ENCODE measurements at places on chromosomes 3 and 15.

- DNase-seq = no peak
Measured at GRCh38 chr15:54580643-54581042, 602.4 kb downstream of the UNC13C start.

GRCh38 chr15:50267577-50267976 is 2.1 kb upstream of the HDC start:
- DNase-seq = no peak

DNA sequence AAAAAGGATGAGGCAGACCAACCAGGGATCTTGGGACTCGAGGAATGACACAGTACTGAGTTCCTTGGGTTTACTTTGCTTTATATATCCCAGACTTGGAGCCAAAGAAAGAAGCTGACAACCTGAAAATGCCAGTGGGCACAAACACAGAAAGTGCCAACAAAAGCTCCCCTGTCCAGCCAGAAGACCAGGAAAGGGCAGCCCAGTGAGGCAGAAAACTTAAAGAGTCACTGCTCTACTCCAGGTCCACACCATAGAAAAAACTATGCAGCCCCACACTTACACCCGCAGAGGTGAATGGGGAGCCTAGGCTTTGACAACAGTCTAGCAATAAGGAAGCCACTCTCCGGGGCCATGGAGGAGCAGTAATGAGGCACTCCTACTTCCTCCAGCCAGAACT is 80.3 kb downstream of the FLNB start:
- DNase-seq = no peak

- no peak for DNase-seq
Measured at GRCh38 chr3:161349529-161350312, 21.6 kb downstream of the SPTSSB start.

DNA sequence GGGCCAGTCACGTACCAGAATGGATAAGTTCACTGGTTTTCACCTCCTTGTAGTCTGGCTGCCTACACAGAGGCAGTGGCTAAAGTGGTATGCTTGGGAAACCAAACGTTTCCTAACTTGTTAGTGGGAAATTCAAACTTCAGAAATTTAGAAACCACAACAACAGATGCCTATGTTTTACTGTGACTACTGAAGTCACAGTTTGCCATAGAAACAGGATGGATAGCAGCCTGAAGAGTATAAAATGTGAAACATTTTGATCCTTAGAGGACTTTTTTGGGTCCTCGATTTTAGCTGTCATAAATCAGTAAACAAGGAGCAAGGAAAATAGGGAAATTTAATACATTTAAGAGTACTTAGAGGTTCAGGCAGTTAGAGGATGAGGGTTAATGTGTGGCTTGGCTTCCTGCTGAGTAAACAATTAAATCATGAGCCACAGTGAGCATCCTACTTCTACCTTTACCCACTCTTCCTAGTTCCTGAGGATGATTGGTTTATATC is 48.6 kb downstream of the CMSS1 start:
- no peak for DNase-seq

GRCh38 chr3:2727610-2728318 is 382.4 kb downstream of the IL5RA start:
- no peak for DNase-seq

DNA sequence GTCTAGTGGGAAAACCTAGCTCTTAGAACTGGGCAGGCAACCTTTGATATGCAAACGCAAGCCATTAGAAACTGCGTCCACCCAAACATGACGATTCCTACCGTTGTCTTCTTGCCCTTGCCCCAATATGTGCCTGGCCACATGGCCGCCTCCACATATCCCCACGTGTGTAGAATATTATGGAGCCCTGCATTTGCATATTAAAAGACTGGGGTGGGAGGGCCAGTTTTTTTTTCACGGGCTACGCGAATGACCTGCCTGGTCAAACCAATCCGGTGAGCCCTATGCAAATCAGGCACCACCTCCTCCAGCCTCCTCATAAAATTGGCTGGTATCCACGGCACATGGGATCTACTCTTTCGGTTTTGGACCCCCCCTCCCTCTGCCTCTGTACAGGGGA is 381.0 kb upstream of the RGMA start:
- DNase-seq = no peak

- DNase-seq = no peak
Measured at GRCh38 chr3:128367761-128368160, 98.9 kb downstream of the DNAJB8 start.

- DNase-seq = no peak
Measured at GRCh38 chr3:110856916-110857315, 214.7 kb upstream of the NECTIN3 start.

GRCh38 chr3:64741341-64741740 is 53.5 kb upstream of the ADAMTS9 start:
- DNase-seq = no peak

GRCh38 chr3:159732172-159733111 is 256.2 kb upstream of the IL12A start:
- no peak for DNase-seq

GRCh38 chr3:175432376-175433025 is 573.4 kb downstream of the NAALADL2 start:
- DNase-seq = no peak

DNA sequence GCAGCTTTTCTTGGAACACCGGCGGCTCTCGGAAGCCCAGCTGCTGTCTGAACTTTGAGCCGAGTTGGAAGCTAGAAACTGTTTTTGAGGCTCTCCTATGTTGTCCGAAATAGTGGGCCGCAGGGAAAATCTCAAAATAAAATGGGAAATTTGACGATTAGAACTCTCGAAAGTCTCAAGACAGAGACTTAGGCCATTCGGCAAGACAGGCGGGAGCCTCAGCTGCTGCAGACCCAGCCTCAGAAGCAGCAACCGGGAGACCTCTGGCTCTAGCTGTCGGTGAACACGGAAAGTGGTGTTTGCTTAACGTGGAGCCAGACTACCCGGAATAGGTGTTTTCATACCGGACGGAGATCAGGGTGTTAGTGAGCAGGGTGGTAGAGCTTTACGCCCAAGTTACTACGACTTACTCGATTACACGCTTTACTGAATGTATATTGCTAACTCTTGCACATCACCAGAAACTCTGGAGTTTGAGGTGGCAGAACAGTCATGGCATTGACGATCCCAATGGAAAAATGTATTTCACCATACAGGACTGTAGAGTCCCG is 357 bp upstream of the MAN2C1 start:
- no peak for DNase-seq

DNA sequence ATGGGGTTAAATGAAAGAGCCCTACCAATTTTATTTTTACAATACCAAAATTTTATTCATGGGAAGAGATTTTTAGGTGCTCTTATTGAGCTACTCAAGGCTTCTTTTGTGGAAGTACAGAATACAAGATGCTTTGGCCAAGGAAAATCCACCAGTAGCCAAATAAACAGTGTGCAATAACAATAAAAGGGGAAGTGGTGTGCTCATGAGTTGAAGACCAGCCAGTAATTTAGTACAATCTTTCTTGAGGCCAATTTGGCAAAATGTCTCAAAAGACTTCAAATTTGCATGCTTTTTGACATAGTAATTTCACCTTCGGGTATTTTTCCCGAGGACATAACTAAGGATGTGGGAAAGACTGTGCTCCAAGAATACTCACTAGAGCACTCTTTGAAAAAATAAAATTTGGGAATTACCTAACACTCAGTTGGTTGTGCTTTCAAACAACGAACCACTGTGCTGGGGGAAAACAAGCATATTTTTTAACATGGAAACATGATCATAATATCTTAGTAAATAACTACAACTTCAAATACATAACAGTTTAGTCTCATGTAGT is 294.0 kb downstream of the DIPK2A start:
- no peak for DNase-seq

- no peak for DNase-seq
Measured at GRCh38 chr3:138964264-138964663, 17.2 kb downstream of the FOXL2NB start.

GRCh38 chr3:87227835-87228144 is 681 bp downstream of the CHMP2B start:
- DNase-seq = no peak

- DNase-seq = no peak
Measured at GRCh38 chr3:64575211-64575844, 112.5 kb downstream of the ADAMTS9 start.

DNA sequence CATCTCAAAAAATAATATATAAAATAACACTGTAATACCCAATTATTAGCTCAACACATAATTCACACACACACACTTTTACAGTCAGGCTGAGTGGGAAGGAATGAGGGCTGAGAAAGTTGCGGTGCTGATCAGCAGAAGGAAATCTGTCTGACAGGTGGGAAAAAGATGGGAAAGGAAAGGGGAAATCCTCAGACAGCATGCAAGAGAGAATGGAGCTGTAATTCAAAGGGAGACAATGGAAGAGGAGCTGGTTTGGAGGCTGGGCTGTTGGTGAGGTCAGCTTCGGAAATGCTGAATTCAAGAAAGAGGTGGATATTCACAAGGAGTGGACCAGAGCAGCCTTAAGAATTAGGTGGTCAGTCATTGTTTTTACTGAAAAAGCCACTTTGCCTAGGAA is 121.6 kb upstream of the LMOD3 start:
- DNase-seq = no peak

- DNase-seq = no peak
Measured at GRCh38 chr3:118827446-118827845, 207.2 kb downstream of the IGSF11 start.

- DNase-seq = no peak
Measured at GRCh38 chr3:156236556-156237260, 116.3 kb downstream of the KCNAB1 start.

GRCh38 chr3:69915726-69916125 is 83.8 kb upstream of the SAMMSON start:
- DNase-seq = no peak

GRCh38 chr15:63991706-63992105 is 54.6 kb downstream of the DAPK2 start:
- no peak for DNase-seq

- no peak for DNase-seq
Measured at GRCh38 chr3:146308222-146308621, 57.3 kb upstream of the PLSCR4 start.

DNA sequence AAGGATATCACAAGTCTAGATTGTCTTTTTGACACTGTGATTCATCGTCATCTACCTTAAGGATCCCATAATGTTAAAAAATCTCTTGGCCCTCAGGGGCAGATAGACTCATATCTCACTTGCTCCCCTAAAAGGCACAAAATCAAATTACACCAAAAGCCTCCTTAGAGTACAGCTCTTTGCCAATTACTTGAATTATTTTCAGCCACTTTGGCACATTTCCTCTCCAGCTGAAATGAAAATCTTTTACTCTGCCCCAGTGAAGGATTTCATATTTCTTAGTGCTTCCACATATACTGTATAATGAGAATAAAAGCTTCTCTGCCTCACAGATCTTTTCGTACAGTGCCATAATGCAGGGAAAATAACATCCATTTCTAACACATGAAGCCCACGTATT is 190.7 kb upstream of the GBE1 start:
- DNase-seq = no peak

DNA sequence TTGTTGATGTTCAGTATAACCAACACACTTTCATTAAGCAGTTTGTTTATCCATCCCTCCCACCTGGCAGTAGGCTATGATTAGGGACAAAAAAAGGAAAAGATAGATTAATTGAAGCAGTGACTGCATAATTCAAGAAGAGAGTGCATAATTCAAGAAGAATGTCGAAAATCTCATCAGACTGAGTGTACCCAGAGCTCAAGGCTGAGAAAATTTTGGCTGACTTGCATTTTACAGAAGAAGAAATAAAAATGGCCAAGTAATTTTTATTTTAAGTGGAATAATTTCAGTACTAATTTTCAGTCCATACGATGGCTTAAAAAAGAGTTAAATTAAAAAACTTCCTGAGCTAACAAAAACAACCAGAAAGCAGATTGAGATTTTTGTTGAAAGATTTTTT is 145.4 kb upstream of the LRRFIP2 start:
- no peak for DNase-seq

DNA sequence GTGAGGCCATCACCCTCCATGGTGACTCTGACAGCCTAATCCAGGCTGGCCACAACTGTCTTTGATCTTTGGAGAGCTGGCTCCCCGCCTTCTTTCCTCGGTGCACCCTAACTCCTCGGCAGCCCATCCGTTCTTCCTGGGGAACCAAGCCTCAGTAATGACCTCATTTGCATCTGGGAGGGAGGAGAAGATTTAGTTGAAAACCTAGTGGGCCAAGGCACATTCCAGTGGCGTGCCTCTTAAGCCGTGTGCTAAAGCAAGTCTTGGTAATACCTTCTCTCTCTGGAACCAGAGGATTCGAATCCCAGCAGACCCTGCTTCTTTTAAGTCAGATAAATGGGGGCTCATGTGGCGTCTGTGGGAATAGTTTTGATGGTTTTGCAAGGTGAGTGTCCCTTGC is 233.1 kb downstream of the EBLN2 start:
- DNase-seq = no peak

DNA sequence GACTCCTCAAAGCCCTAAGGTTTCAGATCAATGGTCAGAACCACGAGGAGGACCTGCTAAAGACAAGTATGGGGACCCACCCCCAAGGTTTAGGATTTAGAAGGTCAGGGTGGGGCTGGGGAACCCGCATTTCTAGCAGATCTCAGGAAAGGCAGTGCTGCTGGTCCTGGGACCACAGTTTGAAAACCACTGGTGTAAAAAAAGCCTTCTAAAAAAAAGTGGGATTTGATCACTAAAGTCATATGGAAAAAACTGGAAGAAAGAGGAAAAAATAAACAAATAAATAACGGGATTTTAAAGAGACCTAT is 832 bp downstream of the SLC41A3 start:
- DNase-seq = no peak

DNA sequence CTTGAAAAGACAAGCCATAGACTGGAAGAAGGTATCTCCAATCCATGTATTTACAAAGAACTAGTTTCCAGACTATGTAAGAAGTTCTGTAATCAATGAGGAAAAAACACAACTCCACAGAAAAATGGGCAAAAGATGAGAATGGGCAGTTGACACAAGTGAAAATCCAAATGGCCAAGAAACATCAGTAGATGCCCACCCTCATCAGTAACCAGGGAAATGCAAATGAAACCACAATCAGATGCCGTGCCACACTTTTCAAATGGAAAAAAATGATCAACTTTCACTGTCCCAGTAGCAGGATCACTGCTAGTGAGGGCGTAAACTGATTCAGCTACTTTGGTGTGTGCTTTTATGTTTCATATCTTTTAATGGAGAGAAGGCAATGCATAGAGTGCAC is 4.5 kb upstream of the CPEB1 start:
- no peak for DNase-seq

DNA sequence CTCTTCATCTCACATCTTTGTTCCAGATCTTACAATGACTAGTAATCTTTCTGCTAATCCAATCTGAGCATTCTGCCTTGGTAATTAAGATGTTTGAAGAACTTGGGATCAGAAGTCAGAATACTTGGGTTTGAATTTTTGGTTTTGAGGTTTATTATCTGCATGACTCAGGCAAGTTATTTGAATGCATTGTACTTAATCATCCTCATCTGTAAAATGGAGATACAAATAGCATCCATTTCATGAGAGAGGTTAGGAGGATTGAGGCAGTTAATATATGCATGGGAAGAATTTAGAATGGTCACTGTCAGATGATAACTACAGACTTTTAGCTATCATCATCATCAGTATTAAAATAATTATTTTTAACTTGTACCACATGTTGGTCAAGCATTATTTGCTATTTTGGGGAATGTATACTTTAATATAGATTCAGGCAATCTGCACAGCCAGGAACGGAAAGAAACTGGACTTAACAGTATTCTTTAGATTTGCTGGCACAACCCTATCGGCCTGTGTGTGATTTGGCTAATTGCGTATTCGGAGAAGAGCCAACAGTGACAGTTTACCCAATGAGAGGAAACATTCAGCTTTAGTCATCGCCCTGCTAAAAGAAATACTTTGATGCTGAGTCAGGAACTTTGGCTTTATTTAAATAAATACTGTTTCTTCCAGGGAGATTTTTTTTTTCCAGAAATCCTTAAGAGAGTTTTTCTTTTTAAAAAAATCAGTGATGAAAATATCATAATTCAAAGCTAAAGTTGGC is 600.0 kb downstream of the ROBO1 start:
- no peak for DNase-seq

- DNase-seq = no peak
Measured at GRCh38 chr15:75038231-75038630, 14.8 kb downstream of the PPCDC start.
